OCI-M1 (cell line): ENCODE measurements at places on chromosomes 2 and 18.

GRCh38 chr2:13572466-13572865 lies 855.7 kb downstream of the TRIB2 start:
- DNase-seq: no peak

GRCh38 chr2:105383432-105384166 lies 15.3 kb downstream of the FHL2 start:
- peak; percentile 60 for DNase-seq

- DNase-seq: no peak
These were observed 47.6 kb downstream of the KLHL29 start for GRCh38 chr2:23432531-23432930.

DNA sequence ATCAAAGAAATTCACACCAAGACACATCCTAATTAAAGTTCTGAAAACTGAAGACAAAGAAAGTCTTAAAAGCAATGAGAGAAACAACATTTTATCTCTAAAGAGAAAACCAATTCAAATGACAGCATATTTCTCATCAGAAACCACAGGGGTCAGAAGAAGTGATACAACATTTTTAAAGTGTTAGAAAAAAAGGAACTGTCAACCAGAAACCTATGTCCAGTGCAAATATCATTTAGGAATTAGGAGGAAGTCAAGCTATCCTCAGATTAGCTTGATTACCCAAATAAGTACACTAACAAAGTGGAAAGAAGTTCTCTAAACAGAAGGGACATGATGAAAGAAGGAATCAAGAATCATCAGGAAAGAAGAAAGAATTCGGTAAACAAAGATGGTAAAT lies 59.5 kb upstream of the BCL2L11 start:
- peak; percentile 39 for DNase-seq

- no peak for DNase-seq
These were observed 863.2 kb downstream of the SUCLG1 start for GRCh38 chr2:83595926-83596325.

GRCh38 chr2:190158798-190159434 lies 96.4 kb upstream of the MSTN start:
- no peak for DNase-seq

DNA sequence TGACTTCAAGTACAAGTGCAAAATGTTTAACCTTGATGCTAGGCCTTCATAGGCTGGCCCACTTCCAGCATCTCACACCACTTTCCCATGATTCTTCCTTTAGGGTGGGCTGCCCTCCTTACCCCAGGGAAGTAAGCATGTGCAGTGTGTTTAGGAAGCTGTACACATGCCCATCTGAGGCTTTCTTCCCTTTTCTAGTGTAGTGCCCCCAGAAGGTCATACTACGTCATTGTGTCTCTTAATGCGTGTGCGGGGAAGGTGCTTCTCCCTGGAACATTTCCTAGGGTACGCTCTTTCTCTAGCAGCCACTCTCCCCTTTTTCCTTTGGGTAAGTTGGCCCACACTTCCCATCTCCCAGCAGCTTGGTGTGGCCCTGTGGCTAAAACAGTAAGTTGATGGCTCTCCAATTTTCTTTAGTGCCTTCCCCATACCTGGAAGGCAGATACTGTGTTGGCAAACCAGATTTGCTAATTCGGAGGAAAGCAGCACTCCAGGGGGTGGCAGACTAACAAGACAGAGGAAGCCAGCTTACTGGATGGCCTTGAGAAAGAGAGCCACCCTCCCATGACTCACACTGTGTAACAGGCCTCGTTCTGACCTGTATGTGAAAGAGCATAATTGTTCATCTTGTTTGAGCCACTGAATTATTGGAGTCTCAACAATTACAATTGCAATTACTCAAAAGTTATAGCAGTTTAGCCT lies 1.1 kb upstream of the SULT6B1 start:
- DNase-seq: peak; percentile 18

DNA sequence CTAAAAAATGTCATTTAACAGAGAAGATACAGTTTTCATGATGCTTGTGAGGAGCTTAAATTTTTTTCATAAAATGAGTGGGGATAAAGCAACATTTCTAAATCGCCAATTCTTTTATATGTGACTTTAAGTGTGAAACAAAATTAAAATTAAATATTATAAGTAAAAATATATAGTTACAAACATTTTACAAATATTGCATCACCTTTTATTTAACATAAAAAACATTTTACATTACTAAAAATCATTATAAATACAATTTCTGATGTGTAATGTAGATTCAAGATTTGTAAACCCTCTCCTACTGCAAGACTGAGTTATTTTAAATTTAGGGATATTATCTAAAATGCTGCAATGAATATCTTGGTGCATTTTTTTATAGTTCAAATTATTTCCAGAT lies 44.4 kb upstream of the GATA6 start:
- DNase-seq: no peak

DNA sequence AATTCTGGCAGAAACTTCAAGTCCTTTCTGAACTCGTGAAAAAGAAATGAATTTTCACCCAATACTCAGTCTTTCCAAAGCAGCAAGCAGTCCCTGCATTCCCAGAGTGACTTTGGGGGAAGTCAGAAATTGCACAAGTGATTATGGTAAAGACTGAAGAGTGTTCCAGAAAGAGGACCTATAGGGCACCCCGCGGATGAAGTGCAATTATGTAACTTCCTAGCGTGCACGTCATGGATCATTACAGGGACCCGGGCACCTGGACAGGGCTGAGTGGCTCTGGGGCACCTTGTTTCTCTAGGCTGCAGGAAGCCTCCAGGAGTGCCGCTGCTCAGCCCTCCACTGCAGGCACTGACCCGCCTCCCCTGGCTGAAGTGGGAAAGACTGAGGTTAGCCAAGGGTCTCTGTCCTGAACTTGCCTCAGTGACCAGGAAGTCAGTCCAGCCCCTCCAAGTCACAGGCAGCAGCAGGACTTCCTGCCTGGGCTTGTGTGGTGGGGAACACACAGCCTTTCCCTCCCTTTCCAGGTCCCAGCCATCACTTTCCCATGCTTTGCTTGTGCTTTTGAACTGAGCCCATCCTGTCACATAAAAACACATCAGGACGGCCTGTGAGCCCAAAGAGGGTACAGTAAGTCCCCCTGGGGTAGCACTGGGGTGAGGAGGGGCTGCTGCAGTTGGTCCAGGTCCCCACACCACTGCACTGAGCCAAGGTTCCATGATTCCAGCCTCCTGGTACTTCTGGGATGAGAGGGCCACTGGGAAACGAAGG lies 19.8 kb downstream of the TMEM185B start:
- no peak for DNase-seq

GRCh38 chr2:134253117-134253704 lies 661 bp upstream of the MGAT5 start:
- no peak for DNase-seq
